ENCODE measurements at places on chromosomes 5 and 9.

GRCh38 chr9:33272061-33272460 lies 7.2 kb downstream of the CHMP5 start:
- no peak for DNase-seq

DNA sequence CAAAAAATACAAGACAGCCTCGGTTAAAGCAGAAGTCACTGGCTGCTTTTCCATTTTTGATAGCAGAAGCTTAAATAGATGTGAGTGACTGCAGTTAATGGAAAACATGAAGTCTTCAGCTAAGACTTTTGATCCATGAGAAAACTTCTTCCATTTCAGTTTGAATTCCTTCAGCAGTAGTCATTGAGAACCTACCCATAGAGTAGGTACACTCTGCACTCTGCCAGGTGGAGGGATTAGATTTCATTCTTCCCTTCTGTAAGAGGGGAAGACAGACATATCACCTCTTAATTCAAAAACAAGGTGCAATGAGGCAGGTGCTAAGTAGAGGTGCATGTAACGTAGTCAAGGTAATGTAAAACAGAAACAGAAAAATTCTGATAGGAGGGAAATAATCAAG lies 26.7 kb upstream of the XPA start:
- DNase-seq: no peak

DNA sequence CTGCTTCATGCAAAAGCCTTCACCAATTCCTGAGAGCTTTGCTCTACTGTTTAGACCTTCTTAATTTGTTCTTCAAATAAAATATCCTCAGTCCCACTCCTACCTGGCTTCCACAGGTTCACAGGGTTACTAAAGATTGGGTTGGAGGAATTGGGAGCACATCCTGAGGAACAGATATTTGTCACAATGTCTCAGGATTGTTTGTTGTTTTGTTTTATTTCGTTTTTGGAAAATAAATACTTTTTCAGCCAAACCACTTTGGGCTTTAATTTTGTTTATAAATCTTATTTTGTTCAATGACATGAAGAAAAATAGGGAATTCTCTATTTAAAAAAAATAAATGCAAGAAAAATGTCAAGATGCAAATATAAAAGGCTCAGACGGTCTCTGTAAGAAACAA lies 249.0 kb downstream of the MEF2C start:
- no peak for DNase-seq

GRCh38 chr9:121528642-121529041 lies 29.0 kb upstream of the GGTA1 start:
- DNase-seq: no peak

GRCh38 chr9:5402217-5402616 lies 35.5 kb downstream of the PLGRKT start:
- DNase-seq: no peak

DNA sequence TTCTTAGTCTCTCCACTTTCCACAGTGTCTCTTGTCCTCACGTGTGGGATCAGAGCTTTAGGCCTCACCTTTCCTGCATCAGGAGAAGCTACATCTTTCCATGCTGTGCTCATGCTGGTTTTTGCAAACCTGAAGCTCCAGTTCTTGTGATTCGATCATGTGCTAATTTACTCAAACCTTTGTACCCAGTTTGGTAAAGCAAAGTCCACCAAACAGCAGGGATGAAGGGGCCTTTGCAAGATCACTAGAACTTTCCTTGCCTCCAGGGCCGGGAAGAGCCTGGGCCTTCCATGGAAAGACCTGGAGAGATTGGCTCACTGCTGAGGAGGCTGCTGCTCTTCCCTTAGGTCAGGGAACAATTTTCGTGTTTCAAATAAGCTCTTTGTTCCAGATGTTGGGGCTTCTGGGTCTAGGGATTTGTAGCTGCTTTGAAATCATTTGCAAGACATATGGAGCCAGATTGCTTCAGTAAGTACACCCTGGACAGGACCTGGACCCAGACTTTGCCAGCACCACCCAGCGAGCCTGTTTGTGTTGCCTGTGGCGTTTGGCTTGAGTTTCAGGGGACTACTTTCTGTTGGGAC lies 18.7 kb upstream of the SPATA31E1 start:
- DNase-seq: no peak

DNA sequence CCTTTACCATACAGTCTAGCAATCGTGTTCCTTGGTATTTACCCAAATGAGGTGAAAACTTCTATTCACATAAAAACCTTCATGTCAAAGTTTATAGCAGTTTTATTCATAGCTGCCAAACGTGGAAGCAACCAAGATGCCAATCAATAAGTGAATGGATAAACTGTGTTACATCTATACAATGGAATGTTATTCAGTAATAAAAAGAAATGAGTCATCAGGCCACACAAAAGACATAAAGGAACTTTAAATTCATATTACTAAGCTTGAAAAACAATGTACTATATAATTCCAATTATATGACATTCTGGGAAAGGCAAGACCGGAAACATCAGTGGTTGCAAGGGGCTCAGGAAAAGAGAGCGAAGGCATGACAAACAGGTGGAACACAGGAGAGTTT lies 679.9 kb downstream of the ISL1 start:
- no peak for DNase-seq

DNA sequence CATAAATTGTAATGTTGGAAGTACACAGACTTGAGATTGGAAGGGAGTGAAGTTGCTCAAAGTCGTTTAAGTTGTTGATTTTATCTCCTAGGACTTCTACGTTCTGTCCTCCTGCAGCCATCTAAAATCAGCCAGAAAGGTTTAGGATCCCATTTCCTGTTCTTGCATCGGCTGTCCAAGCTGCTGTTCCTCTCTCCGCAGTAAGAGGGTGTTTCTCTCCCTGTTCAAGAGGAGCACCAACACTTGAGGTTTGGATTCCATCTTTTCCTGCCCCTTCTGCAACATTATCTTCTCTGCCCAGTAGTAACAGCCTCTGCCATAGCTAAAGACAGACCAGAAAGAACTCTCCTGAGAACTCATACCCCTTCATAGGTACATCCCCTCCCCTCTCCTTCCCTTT lies 373.4 kb downstream of the GADD45G start:
- no peak for DNase-seq

- DNase-seq: no peak
Measured at GRCh38 chr9:132984202-132985070, 5.9 kb downstream of the GFI1B start.

DNA sequence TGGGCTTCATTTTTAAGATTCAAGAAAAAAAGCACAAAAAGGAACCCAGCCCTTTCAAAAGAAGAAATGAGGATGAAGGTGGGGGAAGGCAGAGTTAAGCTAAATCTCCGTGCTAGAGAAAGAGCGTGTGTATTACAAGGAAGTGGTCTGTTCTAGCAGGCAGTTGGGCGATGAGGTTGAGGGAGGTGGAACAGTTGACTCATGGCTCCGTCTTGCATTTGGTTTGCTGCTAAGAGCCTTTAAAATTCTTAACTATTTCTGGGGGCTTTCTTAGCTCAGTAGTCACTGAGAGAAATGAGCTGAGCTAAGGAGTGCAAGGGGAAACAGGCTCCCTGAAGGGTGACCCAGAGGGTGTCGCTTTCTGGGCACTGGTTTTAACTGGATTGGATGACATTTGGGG lies 117.4 kb downstream of the GCNT1 start:
- DNase-seq: no peak

- peak; percentile 64 for DNase-seq
Measured at GRCh38 chr9:135602789-135603481, 36.4 kb downstream of the GLT6D1 start.

DNA sequence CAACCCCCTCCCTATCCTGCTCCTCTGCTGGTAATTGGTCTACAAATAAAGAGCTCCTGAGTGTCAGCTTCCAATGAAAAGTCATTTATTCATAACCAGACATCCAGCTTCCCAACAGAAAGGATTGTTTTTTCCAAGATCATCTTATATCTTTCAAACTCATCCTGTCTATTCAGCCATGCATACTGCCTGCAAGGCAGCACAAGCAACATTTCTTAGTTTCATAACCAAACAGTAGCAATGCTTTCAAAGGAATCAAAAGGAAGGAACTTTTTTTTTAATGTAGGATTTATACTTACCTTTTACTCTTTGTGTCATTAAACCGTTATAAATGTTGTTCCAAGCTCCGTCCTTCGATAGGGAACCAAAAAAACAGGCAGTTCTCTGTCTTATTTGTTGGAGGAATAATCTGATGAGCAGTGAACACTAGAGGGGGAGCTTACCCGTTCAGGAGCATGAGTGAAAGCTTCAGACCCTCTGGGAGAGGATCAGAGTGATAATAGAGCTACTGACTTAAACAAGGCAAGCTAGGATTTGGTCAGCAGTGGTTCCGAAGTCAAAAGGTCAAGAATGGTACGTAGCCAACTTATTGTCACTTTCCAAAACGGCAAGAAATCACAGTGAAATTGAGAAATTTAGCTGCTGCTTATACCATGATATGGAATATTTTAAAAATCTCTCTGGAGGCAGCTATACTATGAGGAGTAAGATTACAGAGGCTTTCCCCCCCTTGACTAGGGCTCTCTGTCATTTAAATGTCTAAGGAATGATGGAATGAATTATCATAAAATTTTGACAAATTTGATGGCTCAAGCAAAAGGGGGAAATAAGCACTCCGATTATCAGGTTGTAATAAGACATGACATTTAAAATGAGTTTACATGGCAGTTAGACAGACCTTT lies 892.9 kb downstream of the NR2F1-AS1 start:
- DNase-seq: no peak

- no peak for DNase-seq
Measured at GRCh38 chr5:85182344-85182743, 797.7 kb upstream of the EDIL3 start.

Data from MM.1S (cell line).